Activated T-helper 17 cell treated with anti-CD3 and anti-CD28 coated beads, Interleukin-2, amount 50 U/mL, for 72 hours (primary cell): ENCODE measurements at places on chromosomes 4 and X. TPM values are rescaled to one million over a fixed set of nuclear protein-coding genes. Genes with fewer than 3 reads are reported as not detected.

The IL1RAPL2 gene
- not detected for total RNA-seq

The FGFBP2 gene
- total RNA-seq, result 0.22 TPM

DNA sequence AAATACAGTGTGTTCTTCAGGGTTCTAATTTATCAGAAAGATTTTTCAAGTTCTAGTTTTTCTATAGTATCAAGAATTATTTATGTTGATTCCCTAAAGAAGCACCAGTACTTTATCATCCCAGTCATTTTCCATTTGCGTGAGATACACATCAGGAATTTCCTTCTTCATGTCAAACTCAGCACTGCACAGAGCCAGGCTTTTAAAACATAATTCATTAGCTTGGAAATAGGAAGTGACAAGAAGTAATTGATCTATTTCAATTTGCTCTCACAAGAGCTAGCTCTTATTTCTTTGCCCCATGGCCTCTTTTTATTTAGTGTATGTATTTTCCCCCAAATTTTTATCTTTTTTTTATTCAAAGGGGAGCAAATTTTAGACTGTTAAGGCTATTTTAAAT lies 13.0 kb upstream of the SLC10A4 start:
- no peak for ATAC-seq

DNA sequence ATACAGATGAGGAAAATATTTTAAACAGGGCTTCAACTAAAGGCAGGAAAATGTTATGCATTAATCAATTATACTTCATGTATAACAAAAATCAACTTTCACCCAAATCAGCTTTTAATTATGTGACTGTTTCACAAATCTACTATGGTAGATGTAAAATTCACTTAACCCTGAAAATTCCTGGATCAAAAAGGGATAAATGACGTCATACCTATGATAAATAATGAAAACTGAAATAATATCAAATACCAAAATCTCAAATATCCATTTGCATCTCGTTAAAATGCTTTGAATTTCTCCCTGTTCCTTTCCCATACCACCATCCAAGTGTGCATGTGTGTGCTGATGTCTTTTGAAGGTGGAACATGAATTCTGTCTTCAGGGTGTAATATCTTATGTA lies 11.5 kb downstream of the S100G start:
- ATAC-seq, result no peak
